Thoracic aorta (tissue), 2 donors: ENCODE measurements at places on chromosomes 2 and 18.
A peak's percentile ranks its signal among the peaks of the same experiment; 100 is the strongest.

DNA sequence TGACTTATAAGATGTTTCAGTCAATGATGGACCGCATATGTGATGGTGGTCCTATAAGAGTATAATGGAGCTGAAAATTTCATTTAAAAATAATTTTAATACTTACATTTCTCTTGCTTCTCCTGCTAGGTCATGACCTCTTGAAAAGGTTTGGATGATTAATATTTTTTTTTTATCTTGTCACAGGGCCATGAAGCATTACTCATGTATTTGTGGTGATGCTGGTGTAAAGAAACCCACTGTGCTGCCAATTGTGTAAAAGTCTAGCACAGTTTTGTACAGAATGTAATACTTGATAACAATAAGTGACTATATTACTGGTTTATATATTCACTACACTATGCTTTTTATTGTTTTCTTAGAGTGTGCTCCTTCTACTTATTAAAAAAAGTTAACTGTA lies 124.2 kb upstream of the CELF4 start:
- no peak overlapping the region for H3K27ac ChIP-seq
- no peak overlapping the region for H3K4me3 ChIP-seq
- no peak for DNase-seq
- H3K36me3 ChIP-seq: no peaks in the 10 kb centered on the region
- H3K27me3 ChIP-seq: no peaks in the 10 kb centered on the region

DNA sequence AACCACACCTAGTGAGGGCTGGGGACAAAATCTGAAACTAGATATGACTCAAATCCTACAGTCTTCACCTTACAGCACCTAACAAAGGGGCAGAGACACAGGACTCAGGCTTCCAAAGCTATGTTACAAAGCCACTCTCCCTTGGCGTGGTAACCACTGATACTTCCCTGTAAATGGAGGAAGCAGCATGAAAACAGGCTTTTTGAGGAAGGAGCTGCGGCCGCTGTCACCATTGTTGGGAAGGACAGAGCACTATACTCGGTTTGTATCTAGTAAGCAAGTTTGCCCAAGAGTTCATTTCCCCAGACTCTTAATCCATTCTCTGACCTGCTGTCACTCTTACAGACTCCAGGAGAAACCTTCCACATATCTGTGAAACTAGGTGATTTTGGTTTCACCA lies 60.3 kb downstream of the LONRF2 start:
- peaks cover 15% of the 10 kb centered on the region for H3K4me1 ChIP-seq
- H3K4me3 ChIP-seq: no peak overlapping the region
- no peak for DNase-seq
- H3K27ac ChIP-seq: no peak overlapping the region

- no peaks in the 10 kb centered on the region for H3K36me3 ChIP-seq
- H3K27ac ChIP-seq: no peak overlapping the region
- no peak overlapping the region for H3K4me3 ChIP-seq
- DNase-seq: no peak
- peaks cover 50% of the 10 kb centered on the region for H3K4me1 ChIP-seq
These were observed 7.4 kb downstream of the MIB1 start for GRCh38 chr18:21747764-21748693.

DNA sequence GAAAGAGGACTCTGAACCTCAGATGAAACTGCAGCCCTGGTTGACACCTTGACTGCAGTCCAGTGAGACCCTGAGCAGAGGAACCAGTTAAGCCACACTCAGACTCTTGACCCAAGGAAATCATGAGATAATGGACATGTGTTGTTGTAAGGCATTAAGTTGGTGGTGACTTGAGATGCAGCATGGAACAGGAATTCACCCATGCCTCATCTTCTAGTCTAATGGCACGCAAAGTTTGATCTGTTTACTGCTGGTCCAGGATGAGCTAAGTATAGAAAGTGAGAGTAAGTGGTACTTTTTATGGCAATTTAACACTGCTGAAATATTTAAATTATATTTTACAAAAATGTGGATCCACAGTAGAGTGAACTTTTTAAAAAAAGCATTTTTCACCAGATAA lies 51.3 kb upstream of the LTBP1 start:
- no peaks in the 10 kb centered on the region for H3K36me3 ChIP-seq
- no peak overlapping the region for H3K27ac ChIP-seq
- H3K4me3 ChIP-seq: no peak overlapping the region
- H3K4me1 ChIP-seq: no peaks in the 10 kb centered on the region
- H3K27me3 ChIP-seq: no peaks in the 10 kb centered on the region

DNA sequence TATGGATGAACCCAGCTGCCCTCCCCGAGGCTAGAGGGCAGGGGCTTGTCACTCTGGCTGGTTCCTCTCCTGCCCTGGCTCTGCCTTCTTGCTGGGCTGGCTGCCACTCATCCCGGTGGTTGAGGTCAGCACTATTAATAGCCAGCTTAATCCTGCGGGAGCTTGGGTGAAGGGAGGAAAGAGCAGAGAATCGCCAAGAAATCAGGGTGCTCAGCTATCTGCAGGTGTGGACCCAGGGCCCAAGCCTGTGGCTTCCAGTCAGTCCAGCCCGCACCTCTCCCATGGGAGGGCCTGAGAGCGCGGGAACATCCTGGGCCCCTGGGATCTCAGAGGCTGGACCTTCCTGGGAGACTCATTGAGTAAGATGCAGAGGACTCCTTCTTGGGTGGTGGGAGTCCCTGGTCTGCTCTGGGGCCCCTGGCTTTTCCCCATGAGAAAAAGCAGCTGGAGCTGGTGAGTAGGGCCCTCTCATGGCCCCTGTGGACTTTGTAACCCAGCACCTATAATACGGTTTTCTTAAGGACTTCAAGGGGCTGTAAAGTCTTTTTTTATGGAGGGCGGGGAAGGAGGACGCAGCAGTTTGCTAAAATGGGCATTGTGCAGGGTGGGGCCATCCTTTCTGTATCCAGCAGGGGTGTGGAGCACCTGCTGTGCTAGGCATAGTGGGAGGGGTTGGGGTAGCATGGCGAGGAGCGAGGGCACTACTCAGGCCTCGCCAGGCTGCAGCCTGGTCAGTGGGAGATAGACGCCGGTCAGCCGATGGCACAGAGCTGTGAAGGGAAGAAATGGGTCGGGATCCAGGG lies 27.4 kb upstream of the CNNM3 start:
- DNase-seq: peak; percentile 24
- peaks cover 25% of the 10 kb centered on the region for H3K4me1 ChIP-seq

DNA sequence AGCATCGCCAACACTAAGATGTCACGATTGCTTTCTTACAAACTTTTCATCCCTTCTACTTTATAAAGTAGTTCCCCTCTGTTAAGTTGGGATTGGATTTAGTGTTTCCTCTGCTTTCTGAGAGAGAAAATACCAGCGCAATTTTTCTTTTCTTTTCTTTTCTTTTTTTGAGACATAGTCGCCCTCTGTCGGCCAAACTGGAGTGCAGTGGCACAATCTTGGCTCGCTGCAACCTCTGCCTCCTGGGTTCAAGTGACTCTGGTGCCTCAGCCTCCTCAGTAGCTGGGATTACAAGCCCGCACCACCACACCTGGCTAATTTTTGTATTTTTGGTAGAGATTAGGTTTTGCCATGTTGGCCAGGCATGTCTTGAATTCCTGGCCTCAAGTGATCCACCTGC lies 9.0 kb downstream of the RELCH start:
- H3K4me3 ChIP-seq: no peak overlapping the region
- H3K4me1 ChIP-seq: peaks cover 16% of the 10 kb centered on the region
- H3K27me3 ChIP-seq: no peaks in the 10 kb centered on the region
- no peaks in the 10 kb centered on the region for H3K36me3 ChIP-seq
- DNase-seq: no peak

DNA sequence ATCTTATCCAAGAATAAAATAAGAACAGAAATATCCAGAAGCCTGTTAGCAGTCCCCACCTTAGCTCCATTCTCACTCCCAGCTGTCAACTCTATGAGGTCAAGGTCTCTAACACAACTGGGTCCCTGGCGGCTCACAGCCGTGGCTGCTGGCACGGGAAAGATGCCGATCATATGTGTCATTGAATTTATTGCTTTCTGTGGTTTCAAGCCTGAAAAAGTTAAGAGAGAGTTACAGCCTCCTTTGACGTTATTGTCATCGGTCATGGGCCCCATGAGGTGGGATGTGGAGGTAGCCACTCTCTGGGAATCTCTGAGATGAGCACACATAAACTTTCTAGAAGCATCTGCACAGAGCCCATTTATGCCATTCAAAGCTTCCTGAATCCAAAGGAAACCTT lies 28.7 kb upstream of the CABLES1 start:
- no peaks in the 10 kb centered on the region for H3K27me3 ChIP-seq
- no peak for DNase-seq
- H3K36me3 ChIP-seq: no peaks in the 10 kb centered on the region
- H3K4me3 ChIP-seq: peak overlapping the region; percentile 3
- H3K4me1 ChIP-seq: peaks cover 32% of the 10 kb centered on the region

DNA sequence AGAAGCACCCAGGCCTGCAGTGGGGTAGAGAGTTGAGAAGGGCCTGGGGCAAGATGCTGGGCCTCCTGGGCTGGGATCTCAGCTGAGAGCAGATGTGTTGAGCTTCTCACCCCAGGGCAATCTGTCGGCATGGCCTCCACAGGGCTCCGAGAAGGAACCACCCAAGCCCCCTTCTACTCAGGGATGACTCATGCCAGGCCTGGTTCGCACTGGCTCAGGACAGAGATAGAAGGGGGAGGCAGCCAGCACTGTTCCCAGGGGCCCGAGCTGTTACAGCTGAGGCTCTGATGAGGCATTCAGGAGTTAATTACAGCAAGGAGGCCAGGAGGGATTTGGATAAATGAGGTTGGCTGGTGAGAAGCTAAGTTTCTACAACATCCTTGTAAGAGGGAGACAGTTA lies 62.5 kb downstream of the CENPO start:
- H3K27me3 ChIP-seq: no peaks in the 10 kb centered on the region
- no peak overlapping the region for H3K4me3 ChIP-seq
- peak; percentile 13 for DNase-seq
- no peaks in the 10 kb centered on the region for H3K36me3 ChIP-seq

DNA sequence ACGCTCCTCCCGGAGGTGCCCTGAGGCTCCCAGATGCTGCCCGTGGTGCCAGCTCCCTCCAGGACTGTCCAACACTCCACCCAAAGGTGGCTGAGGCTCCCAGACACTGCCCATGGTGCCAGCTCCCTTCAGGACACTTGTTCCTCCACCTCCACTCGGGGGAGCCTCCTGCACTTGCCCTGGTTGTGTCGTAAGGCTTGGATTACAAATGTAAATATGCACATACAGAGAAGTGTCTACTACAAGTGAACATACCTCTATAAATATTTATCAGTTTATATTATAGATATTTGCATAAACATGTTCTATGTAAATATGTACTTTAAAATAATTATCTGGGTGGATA lies 143.3 kb downstream of the PXDN start:
- no peak overlapping the region for H3K4me3 ChIP-seq
- no peaks in the 10 kb centered on the region for H3K27me3 ChIP-seq
- H3K27ac ChIP-seq: no peak overlapping the region
- DNase-seq: no peak

- H3K4me1 ChIP-seq: peaks cover 46% of the 10 kb centered on the region
- H3K4me3 ChIP-seq: peak overlapping the region; percentile 86
- H3K27ac ChIP-seq: peak overlapping the region; percentile 97
- no peaks in the 10 kb centered on the region for H3K36me3 ChIP-seq
These were observed 721 bp downstream of the ADAM17 start for GRCh38 chr2:9554921-9555296.

DNA sequence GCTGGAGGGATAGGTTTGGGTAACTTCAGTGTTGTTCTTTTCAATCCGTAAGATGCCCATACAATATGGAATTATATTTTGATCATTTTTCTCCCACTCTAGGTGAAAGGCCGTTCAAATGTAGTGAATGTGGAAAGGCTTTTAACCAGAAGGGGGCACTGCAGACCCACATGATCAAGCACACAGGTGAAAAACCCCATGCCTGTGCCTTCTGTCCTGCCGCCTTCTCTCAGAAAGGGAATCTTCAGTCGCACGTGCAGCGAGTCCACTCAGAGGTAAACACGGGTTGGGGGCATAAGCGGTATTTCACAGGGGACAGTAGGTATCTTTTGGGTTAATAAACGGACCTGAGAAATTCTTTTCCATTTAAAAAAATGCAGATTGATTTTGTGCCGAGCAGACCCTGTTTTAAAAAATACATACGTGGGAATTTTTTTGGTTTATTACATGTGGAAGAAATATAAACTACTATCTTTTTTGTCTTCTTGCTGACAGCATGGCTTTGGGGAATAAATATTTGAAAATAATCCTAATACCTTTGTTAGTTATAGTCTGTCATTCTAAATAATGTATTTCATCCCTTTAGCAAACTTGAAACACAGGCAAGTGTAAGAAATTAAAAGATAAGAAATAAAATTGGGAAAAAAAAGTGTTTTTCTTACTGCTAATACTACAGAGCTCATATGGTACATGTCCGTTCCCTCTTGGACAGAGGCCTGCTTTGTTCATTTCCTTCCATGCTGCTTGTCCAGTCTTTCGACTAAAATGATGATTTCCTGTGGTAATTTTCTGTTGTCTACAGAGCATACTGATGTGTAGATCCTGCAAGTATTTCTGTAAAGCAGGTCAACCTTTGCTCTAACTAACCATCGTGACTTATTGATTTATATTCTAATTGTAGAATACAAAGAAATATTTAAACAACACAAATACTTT lies 53.3 kb downstream of the ZNF236 start:
- no peak for DNase-seq
- H3K27ac ChIP-seq: no peak overlapping the region
- no peaks in the 10 kb centered on the region for H3K27me3 ChIP-seq
- H3K4me1 ChIP-seq: no peaks in the 10 kb centered on the region

DNA sequence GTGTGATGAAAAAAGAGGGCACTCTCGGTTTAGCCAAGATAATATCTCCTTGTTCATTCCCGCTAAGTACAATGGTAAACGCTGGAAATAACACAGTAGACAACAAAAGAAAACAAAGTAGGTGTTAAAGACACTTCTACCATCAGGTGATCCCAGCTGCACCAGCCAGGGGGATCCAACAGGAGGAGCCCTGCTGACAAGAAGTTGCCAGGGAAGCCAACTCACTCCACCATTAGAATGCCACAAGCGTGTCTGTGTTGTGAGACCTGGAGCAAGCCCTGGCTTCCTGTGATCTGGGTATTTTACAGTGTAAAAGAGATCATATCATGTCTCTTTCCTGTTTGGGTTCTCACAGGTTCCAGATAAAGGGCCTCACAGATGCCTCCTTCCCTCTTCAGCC lies 117.0 kb downstream of the GRB14 start:
- H3K36me3 ChIP-seq: no peaks in the 10 kb centered on the region
- H3K4me3 ChIP-seq: no peak overlapping the region

GRCh38 chr2:23691565-23691964 lies 235.4 kb downstream of the ATAD2B start:
- no peak overlapping the region for H3K4me3 ChIP-seq
- no peaks in the 10 kb centered on the region for H3K4me1 ChIP-seq
- no peak overlapping the region for H3K27ac ChIP-seq
- DNase-seq: no peak
- H3K36me3 ChIP-seq: peaks cover 12% of the 10 kb centered on the region

- H3K27ac ChIP-seq: no peak overlapping the region
- DNase-seq: no peak
- no peak overlapping the region for H3K4me3 ChIP-seq
These were observed 825.9 kb downstream of the TRIB2 start for GRCh38 chr2:13542642-13543041.

- H3K27ac ChIP-seq: no peak overlapping the region
- no peaks in the 10 kb centered on the region for H3K27me3 ChIP-seq
- H3K36me3 ChIP-seq: no peaks in the 10 kb centered on the region
- no peak overlapping the region for H3K4me3 ChIP-seq
These were observed 16.7 kb downstream of the NOSTRIN start for GRCh38 chr2:168819050-168819715.

GRCh38 chr2:98816281-98816680 lies 85.3 kb upstream of the MGAT4A start:
- H3K4me1 ChIP-seq: no peaks in the 10 kb centered on the region
- no peak for DNase-seq
- no peak overlapping the region for H3K4me3 ChIP-seq
- H3K36me3 ChIP-seq: no peaks in the 10 kb centered on the region
